ENCODE measurements at places on chromosomes 3 and 15. TPM values are rescaled to one million over a fixed set of nuclear protein-coding genes. Genes with fewer than 3 reads are reported as not detected.

- no peak for DNase-seq
These were observed 923.0 kb downstream of the DIPK2A start for GRCh38 chr3:144894576-144894975.

DNA sequence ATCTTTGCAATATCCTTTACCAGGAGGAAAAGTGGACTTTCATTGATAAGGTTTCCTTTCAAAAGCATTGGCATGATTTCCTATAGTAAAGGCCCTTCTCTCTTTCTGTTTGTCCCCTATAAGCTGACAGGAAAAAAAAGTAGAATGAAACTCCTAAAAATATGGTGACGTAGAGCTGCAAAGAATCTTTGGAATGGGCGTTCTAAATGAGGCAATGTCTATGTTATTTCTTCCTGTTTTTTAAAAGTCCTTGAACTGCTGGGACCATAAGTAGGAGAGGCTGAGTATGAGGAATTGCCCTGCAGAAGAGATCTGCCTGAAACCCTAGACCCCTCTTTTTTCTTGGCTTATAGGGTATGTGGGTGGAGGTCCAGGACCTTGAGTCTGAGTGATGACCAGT is 17.2 kb downstream of the ST3GAL6 start:
- DNase-seq, result no peak

- DNase-seq, result no peak
These were observed 188.5 kb downstream of the FAM43A start for GRCh38 chr3:194874206-194874605.

DNA sequence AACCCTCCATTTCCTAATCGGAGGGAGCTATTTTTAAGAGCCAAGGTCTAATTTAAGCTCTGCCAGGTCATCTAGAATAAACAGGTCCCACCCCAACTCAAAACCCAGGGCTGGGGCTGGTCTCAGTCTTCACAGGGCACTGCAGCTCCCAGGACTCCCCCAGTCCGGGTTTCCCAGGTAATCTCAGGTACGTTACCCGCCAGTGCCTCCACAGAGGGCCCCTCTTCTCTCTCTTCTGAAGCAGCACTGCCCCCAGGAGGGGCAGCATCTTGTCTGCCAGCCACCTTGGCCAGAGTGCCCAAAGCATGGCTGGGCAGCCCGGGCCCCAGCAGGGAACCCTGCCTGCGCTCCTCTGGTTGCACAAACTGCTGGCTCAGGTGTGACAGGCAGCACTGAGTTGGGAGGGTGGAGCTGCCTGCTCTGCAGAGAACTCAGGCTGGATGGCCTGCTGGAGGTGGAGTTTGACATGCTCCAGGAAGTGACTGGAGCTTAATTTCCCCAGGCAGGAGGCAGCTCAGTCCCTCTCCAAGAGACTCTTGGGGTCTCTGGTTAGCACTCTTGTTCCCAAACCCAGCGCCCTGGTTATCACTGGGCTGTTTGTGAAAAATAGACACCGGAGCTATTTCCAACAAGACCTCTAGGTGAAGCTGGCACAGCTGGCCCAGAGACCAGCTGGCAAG is at the start of gene PLA2G4F:
PLA2G4F (minus strand) TSS at position 394 of the 680 bp plus-strand sequence; CDS start at position 307, 87 bp downstream.
- no peak for DNase-seq

DNA sequence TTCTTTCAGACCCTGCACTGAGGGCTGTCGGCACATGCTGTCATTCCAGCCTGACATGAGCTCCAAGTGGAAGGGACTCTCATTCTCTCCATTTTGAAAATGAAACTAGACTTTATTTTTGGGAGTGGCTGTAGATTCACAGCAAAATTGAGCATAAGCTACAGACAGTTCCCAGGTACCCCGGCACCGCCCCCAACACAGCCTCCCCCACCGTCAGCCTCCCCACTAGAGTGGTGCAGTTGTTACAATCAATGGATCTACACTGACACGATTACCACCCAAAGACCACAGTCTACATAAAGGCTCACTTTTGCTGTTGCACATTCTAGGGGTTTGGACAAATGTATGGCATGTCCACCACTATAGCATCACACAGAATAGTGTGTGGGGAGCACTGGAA is 29.5 kb upstream of the FGD5 start:
- DNase-seq, result no peak

- DNase-seq, result no peak
These were observed 420.8 kb downstream of the CNTN6 start for GRCh38 chr3:1513662-1514061.

DNA sequence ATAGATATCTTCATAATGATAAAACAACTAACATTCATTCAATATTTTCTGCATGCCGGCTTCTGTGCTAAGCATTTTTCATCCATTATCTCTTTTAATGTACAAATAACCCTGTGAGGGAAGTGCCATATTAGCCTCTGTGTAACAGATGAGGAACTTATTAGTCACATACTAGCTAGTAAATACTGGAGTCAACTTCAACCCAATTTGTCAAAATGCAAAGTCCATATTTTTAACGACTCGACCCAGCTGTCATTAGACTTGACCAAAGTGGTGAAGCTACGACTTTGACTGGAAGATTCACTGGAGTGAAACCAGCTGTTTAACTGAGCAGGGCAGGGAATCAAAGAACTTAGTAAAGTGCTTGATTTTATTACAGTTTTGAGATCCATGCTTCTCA is 41.6 kb downstream of the PARP15 start:
- DNase-seq, result no peak

DNA sequence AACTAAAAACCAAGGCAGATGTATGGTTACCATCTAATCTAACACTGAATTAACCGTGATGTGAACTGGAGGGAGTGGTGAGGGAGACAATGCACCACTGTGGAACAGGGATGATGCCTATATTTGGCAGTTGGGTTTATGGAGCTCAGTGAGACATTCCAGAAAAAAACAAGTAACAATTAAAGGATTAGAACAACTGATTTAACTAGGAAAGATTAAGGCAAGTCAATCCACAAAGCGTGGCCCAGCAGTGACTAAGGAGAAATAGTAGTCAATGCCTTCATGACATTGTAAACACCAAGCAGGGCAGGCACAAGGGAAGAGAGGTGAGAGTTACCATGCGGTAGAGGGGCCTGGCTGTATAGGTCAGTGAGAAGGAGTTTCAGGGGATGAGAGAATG is 38.1 kb downstream of the CHAC1 start:
- DNase-seq, result no peak

GRCh38 chr3:14791343-14791945 is 27.3 kb upstream of the FGD5 start:
- no peak for DNase-seq

DNA sequence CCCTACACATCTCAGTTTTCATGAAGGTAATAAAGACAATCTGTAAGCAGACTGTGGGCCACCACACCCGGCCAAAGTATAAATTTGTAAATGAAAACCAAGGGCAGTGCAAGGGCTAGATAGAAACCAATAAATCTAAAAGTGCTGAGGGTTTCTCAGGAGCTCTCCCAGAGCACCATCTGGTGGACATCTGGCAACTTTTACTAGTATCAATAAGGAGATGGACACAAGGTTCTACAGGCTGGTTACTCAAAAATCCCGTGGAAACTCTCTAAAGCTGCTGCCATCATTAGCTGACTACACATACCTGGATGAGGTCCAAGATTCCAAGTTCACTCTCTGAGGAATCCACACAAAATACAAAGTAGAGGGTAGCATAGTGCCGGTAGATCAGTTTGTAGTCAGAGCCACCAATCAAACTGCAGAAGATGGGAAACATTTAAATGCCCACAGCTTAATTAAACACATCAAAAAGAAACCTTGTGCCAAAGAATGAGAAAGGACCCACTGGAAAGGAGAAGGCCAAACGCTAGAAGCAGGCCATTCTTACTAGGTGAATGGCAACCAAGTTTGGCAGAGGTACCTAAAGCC is 5.5 kb downstream of the AP3S2 start:
- DNase-seq, result no peak

GRCh38 chr3:134516905-134517304 is 31.0 kb downstream of the CEP63 start:
- no peak for DNase-seq

DNA sequence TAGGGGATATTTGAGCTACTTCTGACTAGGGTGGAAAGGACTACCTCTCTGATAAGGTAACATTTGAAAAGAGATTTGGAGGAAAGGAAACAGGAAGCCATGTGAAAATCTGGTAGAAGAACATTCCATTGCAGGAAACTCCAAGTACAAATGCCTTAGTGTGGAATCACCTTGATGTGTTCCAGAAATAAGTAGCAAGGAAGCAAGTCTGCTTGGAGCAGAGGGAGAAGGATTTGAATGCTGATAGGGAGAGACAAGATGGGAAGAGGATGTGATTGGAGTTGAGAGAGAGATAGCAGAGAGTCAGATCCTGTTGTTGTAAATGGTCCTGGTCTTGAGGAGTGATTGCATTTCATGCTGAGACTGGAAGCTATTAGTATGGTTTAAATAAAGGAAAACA is 335.1 kb upstream of the DCBLD2 start:
- no peak for DNase-seq

GRCh38 chr3:133237380-133237779 is 162.5 kb upstream of the BFSP2 start:
- DNase-seq, result no peak

DNA sequence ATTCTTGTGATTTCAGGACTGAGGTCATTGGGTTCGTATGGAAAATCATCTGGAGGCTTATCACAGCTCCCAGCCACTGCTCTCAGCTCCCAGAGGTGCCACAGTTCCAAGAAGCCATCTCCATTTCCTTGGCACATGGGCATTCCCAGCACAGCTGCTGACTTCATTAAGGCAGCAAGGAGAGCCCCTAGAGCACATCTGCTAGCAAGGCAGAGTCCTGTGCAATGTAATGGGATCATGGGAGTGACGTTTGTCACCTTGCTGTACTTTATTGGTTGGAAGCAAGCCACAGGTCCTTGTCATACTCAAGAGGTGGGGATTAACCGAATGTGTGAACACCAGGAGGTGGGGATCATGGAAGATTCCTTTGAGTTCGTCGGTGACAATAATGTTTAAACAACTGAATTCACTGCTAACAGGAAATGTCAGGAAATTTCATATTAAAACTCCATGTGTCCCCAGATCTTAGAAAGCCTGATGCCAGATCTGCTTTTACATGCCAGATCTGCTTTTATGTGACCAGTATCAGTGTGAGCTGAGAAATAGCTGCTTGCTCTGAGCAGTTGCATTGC is 148.8 kb downstream of the GABRG3 start:
- no peak for DNase-seq

- DNase-seq, result no peak
These were observed 54.4 kb upstream of the PPP2R3A start for GRCh38 chr3:135911110-135911509.

- peak; percentile 65 for DNase-seq
These were observed 13.0 kb downstream of the DNAJB8 start for GRCh38 chr3:128453501-128454309.

- peak; percentile 8 for DNase-seq
These were observed 103.6 kb upstream of the THSD4 start for GRCh38 chr15:71011503-71012155.

DNA sequence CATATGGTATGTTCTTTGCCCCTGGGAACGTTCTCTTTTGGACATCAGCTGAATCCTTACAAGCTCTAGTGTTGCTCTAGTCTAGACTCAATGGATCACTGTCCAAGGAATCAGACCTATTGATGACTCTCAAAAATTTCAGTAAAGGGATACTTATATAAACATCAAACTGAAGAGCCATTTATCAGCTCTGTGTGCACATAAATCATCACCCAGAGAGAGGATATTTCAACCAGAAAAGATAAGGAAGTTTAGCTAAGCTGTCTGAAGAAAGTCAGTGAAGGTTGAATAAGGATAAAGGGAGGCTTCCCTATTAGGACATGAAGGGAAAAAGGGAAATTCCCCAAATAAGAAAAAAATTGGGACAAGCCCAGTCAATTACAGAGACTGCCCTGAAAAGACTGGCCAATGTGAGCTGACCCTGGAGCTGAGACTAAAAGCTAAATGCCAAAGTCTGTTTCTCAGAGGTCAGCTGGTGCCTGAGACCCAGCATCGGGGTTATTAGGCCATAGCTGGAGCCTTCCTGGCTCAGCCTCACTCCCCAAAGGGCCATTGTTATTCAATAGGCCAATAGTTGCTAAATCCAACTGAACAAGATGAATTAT is 424.1 kb upstream of the THBS1 start:
- DNase-seq, result no peak

GRCh38 chr3:52827441-52827840 is 3.0 kb downstream of the ITIH4 start:
- no peak for DNase-seq

- no peak for DNase-seq
These were observed 130.4 kb upstream of the ATP10A start for GRCh38 chr15:25993506-25993905.

GRCh38 chr15:58433597-58434333 is 2.0 kb downstream of the LIPC start:
- DNase-seq, result no peak

DNA sequence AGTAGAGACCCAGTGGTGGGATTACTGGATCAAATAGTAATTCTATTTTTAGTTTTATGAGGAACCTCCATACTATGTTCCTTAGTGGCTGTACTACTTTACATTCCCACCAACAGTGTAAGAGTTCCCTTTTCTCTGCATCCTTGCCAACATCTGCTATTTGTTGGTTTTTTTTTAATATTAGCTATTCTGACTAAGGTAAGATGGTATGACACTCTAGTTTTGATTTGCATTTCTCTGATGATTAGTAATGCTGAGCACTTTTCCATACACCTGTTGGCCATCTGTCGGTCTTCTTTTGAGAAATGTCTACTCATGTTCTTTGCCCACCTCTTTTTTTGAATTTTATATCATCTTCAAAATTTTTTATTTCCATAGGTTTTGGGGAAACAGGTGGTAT is 34.2 kb upstream of the RAP2B start:
- no peak for DNase-seq

- DNase-seq, result no peak
These were observed 334.4 kb upstream of the THRB start for GRCh38 chr3:24829011-24829581.

DNA sequence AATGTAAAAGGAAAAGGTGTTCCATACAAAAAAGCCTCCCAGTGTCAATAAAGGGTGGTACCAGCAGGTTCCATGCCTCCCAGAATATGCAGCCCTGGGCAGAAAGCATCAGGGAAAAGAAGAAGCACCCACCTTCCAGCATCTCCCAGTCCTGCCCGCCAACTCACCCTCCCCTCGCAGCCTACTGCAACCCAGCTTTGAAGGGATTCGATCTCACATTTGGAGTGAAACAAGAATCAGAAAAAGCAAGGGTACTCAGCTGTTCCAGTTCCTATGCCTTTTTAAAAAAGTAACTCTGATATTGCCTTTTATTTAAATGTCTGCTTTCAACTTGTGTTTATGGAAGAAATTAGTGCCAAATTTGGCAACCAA is 166.9 kb downstream of the ADAMTS17 start:
- DNase-seq, result no peak

GRCh38 chr15:48021336-48022086 is 99.3 kb upstream of the SLC24A5 start:
- no peak for DNase-seq

GCNT3 gene
- under 0.01 TPM for total RNA-seq

FOXP1 gene
- total RNA-seq, result 123 TPM

OIP5 gene
- 5.7 TPM for total RNA-seq

GOLGA8N gene
- total RNA-seq, result 34.7 TPM

SGO1 gene
- 0.81 TPM for total RNA-seq

CPA3 gene
- 80.5 TPM for total RNA-seq

FETUB gene
- not detected for total RNA-seq

ALDH1L1 gene
- under 0.01 TPM for total RNA-seq

SCAMP2 gene
- total RNA-seq, result 67.6 TPM

CEMIP gene
- total RNA-seq, result under 0.01 TPM

PDCD7 gene
- 14.8 TPM for total RNA-seq

FBXW12 gene
- total RNA-seq, result under 0.01 TPM

FBXO40 gene
- total RNA-seq, result not detected

LMCD1 gene
- 0.81 TPM for total RNA-seq

CIDEC gene
- under 0.01 TPM for total RNA-seq

TMPRSS7 gene
- not detected for total RNA-seq
